ENCODE measurements at places on chromosomes 13 and 19.

DNA sequence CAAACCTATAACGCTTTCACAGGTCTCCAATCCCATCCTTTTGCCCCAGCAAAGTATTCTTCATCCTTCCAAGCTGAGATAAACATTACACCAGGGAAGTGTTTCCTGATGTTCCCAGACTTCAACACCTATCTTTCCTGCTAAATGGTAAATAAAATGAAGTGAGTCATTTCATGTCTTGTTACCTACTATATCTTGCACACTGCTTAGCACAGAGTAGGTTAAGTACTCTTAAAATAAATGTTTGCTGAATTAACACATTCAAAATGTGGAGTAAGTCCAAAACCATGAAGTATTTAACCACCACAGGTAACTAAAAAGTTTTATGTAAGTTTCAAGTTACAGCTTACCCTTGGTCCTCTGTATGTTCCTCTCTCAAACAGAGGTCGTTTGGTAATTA is 3.4 kb downstream of the RBM26 start:
- no peak for DNase-seq

DNA sequence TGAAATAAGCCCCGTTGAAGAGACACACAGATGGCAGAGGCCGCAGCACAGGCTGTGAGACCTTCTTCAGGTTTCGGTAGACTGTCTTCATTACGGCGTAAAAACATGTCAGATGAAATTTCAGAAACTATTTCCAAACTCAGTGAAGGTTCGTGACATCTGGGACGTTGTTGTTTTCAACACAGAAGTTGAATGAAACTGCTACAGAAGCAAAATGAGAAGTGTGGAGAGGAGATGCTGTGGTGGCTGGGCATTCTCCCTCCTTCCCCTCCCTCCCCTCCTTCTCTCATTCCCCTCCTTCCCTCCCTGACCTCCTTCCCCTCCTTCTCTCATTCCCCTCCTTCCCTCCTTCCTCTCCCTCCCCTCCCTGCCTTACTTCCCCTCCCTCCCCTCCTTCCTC is 113.6 kb downstream of the ATP11A start:
- no peak for DNase-seq

- no peak for DNase-seq
These were observed 75.3 kb upstream of the SCEL start for GRCh38 chr13:77460195-77460594.

DNA sequence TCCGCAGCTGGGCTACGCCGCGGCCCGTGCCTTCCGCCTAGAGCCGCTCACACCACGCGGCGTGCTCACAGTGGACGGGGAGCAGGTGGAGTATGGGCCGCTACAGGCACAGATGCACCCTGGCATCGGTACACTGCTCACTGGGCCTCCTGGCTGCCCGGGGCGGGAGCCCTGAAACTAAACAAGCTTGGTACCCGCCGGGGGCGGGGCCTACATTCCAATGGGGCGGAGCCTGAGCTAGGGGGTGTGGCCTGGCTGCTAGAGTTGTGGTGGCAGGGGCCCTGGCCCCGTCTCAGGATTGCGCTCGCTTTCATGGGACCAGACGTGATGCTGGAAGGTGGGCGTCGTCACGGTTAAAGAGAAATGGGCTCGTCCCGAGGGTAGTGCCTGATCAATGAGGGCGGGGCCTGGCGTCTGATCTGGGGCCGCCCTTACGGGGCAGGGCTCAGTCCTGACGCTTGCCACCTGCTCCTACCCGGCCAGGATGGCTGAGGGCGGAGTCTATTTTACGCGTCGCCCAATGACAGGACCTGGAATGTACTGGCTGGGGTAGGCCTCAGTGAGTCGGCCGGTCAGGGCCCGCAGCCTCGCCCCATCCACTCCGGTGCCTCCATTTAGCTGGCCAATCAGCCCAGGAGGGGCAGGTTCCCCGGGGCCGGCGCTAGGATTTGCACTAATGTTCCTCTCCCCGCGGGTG is 7.4 kb downstream of the DBP start:
- no peak for DNase-seq

DNA sequence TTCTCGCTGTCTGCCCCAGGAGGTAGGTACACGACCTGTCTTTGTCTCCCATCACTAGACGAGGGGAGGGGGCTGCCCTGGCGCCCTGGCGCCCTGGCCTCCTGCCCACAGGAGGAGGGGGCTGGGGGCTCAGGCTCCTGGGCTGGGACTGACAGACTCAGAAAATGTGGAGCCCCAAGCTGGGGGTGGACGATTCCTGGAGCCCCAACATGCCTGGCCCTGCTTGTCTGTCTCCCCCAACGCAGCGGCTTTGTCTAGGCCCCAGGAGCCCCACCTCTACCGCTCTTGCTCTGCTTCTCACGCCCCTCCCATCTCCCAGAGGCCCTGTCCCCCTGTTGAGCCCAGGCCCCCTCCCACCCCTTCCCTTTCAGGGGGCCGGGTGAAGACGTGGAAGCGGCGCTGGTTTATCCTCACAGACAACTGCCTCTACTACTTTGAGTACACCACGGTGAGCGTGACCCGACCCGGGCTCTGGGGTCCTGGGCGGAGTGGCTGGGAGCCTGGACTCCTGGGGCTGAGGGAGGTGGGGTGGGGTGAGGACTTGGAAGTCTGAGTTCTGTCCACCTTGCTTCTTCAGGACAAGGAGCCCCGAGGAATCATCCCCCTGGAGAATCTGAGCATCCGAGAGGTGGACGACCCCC is 8.6 kb downstream of the CYTH2 start:
- no peak for DNase-seq

GRCh38 chr13:30157616-30157993 is 149.7 kb downstream of the KATNAL1 start:
- DNase-seq: no peak

- DNase-seq: no peak
These were observed 15.4 kb upstream of the MED4 start for GRCh38 chr13:48110132-48110868.

GRCh38 chr13:31742097-31742734 is 2.9 kb downstream of the RXFP2 start:
- peak; percentile 13 for DNase-seq

- DNase-seq: no peak
These were observed 338.4 kb downstream of the FOXO1 start for GRCh38 chr13:40328091-40328490.

DNA sequence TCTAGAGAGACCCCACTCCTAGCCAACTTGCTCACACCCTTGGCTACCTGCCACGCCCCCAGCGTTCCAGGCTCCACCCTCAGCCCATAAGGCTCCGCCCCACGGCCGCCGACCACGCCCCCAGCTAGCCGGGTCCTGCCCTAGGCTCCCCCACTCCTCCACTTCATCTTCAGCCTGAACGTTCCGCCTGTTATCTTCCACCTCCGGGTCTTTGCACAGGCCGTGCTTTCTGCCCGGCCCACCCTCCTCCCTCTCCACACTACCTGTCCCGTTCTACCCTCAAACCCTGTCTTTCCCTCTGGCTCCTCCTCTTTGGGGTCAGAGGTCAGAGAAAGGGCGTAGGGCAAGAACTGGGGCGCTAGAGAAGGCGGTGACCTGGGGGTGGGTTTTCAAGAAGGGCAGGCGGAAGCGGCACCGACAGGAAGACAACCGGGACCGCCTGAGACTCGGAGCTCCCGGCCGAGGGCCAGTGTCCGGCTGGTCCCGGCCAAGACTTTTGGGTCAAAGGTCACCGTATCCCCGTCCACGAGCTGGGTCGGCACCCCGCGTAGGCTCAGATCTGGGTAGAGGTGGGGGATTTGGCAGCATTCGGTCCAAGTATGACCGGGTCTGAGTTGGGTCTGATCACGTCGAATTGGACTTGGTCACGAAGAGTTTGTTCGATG is 2.2 kb downstream of the PDE4C start:
- no peak for DNase-seq

- no peak for DNase-seq
These were observed 419 bp downstream of the MRPS31 start for GRCh38 chr13:40770609-40770933.

DNA sequence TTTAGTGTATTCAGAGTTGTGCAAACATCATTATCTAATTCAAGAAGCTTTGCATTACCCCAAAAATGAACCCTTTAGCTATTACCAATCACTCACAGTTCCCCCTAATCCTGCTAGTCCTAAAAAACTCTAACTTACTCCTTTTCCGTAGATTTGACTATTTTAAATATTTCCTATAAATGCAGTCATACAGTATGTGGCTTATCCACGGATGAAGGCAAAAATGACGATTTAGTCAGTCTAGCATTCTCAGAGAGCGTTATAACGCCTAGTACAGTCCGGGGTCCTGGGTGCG is 587 bp upstream of the ZNF383 start:
- DNase-seq: no peak

DNA sequence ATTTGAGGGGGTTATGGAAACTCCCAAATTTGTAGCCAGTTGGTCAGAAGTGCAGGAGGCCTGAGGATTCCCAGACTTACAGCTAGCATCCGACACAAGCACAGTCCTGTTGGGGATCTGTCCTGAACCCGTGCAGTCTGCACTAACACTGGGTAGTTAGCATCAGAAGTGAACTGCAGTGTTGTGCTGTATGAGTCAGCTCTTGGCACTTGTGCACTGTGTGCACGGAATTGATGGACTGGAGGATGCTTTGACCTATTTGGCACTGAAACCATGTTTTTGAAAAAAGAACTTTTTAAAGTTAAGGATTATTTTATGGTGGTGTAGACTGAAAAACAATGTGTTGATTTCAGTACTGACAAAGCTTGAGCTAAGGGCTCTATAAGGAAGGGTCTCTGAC is 279.0 kb downstream of the NHLRC3 start:
- no peak for DNase-seq

DNA sequence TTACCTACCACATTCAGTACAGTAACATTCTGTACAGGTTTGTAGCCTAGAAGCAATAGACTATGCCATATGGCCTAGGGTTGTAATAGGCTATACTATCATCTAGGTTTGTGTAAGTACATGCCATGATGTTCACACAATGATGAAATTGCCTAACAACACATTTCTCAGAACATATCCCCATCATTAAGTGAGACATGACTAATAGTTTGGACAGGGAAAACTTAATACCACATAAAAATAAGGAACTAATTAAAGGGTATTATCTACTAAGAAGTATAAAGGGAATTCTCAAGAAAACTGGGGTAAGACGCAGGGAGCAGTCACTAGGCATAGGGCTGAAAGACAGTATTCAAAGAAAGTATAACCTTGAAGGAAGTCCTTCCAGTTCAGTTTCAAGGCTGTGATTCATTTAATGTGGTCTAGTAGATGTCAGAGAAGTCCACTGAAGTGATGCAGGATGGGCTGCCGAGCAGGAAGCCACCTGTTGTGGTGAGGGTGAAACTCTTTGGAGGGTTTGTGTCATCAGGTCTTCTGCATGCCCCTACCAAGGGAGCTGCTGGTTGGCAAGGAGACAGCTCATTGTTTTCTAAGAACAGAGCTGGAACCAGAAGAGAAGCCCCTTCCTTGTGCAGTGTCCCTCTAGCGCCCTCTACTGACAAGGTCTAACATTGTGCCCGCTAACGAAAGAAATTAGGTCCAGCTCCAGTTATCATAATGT is 122.9 kb downstream of the OLFM4 start:
- DNase-seq: no peak
